ENCODE measurements at places on chromosomes 3 and 15.
A peak's percentile ranks its signal among the peaks of the same experiment; 100 is the strongest.

DNA sequence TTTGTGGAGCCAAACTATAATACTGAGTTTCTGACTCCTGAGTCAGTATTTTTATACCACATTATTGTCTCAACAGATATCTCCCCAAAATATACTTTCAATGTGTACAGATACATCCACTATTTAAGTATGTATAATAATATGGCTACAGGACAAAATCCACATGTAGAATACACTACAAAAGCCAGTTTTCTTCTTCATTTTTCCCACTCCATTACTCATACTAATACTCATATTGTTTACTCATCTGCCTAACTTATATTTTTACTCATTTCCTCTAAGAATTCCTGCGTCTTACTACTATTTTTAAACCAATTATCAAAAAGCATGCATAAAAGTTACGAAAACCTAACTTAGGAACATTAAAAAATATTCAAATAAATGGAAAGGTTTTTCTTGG, 440.8 kb downstream of the ZNF385D start:
- no peak for DNase-seq

GRCh38 chr3:24386458-24386857, 108.2 kb downstream of the THRB start:
- DNase-seq, result no peak

- no peak for DNase-seq
Observed at GRCh38 chr15:89398896-89399237, 64.2 kb upstream of the POLG start.

DNA sequence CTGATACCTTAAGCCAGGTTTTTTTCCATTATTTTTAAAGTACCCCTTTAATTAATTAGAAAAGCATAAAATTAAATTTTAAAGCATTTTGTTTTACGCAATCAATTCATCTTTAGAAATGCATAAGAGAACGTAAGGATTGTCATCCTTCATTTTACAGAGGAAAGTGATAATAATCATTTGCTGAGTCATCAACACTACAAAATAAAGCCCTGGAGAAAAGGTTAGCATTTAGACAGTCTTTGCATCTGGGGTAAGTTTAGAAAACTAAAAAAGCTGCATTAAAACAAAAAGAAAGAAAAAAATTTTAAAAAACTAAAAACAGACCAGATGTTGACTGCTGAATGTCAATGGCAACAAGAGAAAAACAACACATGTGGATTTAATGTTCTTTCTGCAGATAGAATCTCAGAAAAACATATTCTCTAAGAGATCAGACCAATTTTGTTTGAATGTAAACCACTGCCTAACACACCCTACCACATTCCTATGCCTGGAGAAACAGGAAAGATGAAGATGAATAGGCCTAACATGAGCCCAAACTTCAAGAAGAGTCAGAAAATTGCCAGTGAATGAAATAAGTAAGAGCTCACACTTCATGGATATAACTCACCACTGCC, 59.9 kb downstream of the SUCNR1 start:
- no peak for DNase-seq

DNA sequence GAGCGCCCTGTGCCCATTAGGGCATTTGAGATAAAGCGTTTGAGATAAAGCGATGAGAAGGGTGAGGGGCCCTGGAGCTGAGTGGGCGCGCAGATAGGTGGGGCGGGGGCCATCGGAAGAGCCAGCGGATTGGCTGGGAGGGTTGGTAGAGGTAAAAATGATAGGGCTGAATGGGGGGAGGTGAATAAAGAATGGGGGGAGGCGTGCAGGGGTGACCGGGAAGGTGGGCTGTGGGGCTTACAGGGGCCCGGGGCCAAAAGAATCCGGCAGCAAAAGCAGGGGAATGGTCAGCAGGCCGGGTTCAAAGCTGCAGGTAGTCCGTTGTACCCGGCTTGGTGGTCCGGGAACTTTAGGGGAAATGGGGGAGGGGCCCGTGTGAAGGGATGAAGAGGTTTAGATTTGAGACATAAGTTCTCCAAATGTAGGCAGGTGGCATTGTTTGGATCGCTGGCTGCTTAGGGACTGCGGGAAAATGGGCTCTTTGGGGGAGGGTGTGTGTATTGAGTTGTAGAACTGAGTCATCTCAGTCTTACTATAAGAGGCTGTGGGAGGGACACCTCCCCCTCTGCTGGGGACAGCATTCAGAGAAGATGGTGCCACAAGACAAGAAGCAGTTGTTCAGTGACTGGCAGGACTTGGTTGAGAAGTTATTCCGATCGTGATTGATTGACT, 610 bp downstream of the ARID3B start:
- DNase-seq, result peak; percentile 93

GRCh38 chr3:192170031-192170430, 557.3 kb downstream of the FGF12 start:
- DNase-seq, result no peak

- peak; percentile 71 for DNase-seq
Observed at GRCh38 chr15:39685999-39686613, 96.5 kb downstream of the FSIP1 start.
